ENCODE measurements at places on chromosomes 13 and 19.
A peak's percentile ranks its signal among the peaks of the same experiment; 100 is the strongest.

GRCh38 chr13:46288570-46289259 is 77.0 kb downstream of the LRRC63 start:
- no peak for DNase-seq

DNA sequence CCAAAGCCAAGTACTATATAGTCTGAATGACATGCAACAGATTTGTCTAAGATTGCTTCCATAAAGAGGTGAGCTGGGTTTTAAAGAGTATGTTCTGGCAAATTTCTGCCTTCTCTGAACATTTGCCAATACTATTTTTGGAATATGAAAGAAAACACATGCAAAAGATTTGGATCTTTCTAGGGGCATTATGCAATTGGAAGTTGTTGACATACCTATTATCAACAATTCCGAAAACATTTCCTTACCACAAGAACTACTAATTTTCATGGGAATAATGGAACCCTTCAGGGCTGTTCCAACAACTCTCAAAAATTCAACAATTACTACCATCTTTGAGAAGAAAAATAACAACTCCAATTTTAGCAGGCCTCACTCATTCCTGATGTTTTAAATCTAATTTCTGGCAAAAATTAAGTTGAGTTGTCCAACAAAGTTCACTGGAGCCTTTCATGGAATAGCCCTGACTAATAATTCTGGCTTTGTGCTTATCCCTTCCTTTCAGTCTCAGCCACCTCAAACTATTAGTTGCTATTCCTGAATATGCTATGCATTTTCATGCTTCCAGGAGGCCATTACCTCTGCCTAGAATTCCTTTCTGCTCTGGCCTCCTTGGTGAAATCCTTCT is 250.0 kb downstream of the RGCC start:
- DNase-seq, result no peak

- no peak for DNase-seq
Observed at GRCh38 chr13:39051157-39051556, 12.9 kb downstream of the NHLRC3 start.

- DNase-seq, result no peak
Observed at GRCh38 chr19:33460221-33460908, 61.2 kb downstream of the PEPD start.

DNA sequence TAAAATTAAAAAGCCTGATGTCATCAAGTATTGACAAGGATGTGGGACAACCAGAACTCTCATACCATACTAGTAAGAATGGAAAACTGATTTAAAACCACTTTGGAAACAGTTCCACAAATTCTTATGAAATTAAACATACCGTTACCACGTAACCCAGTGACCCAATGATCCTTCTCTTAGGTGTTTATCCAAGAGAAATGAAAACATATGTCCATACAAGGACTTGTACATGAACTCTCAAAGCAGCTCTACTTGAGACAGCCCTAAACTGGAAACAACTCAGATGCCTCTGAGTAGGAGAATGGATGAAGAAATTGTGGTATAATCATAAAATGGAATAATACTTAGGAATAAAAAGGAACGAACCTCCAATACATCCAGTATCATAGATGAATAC is 27.6 kb downstream of the SLC6A16 start:
- no peak for DNase-seq

GRCh38 chr13:45949161-45949560 is 97.6 kb upstream of the SIAH3 start:
- no peak for DNase-seq

DNA sequence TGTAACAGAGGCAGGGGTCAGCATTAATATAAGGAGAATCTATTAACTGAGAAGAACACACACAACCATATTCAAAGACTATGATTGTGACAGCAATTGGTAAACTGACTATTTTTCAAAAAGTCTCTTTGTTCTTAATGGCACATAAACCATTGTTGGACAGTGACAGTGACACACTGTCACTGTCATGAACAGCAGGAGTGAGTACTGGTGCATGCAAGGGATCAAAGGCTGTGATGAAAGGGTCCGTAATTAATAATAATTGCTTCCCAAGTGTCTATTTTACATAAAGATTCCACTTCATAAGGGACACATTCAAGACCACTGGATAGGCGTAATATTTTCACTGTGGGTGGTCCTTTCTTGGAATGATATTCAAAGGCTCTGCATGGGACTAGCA is 50.7 kb downstream of the LHFPL6 start:
- no peak for DNase-seq

- DNase-seq, result no peak
Observed at GRCh38 chr19:43469160-43469480, 3.7 kb upstream of the LYPD3 start.

DNA sequence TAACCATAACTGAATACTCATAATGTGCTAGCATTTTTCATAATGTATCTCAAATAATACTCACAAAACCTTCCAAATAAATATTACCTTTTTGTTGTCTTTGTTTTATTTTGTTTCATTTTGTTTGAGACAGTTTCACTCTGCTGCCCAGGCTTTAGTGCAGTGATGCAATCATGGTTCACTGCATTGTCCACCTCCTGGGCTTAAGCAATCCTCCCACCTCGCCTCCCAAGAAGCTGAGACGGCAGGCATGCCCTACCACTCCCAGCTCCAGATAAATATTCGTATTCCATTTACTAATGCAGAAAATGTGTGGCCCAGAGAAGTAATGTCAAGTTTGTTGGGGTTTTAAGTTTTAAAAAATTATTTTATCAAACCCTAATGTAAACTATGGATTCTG is 739.1 kb downstream of the GPC5 start:
- DNase-seq, result no peak

DNA sequence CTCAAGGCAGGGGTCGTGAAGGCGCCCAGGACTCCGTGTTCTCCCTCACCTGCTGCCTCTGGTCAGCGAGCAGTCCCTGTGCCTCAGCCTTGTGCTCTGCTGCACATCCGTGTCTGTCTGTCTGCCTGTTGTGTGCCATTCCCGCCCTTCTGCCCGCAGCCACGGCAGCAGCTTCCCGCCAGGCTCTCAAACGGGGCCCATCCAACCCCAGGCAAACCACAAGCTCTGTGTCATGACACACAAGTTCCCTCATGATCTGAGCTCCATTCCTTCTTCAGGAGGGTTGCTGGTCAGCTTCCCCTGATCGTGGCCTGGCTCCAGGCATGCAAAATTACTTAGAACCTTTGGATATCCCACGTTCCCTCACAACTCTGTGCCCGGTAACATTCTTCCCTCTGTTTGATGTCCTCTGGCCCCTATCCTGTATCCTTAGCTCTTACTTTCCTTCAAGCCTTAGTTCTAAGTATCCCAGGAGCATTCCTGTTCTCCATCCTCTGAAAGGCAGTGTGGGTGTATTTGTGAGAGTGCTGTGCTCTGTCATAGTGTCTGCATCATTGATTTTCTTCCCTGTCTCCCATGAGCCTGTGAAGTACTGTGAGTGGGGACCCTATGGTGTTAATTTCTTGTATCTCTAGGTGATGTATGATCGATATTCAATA is 3.2 kb downstream of the GPR183 start:
- DNase-seq, result no peak

- peak; percentile 44 for DNase-seq
Observed at GRCh38 chr19:35153701-35154524, 622 bp upstream of the FXYD5 start.

DNA sequence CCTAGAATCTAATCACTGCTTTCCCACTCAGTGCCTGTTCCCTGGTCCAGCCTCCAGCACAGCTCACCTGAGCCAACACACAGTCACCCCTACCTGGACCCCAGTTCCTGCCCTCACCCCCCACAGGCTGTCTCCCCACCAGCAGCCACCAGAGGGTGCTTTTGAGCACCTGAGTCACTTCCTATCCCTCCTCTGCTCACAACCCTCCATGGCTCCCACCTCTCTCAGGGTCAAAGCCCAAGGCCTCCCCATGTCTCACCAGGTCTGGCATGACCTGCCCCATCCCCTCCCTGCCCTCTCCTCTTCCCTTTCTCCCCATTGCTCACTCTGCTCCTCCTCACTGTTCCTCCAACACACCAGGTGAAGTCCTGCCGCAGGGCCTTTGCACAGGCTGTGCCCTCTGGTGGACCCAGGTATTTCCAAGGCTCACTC is 7.1 kb upstream of the DPP9 start:
- peak; percentile 54 for DNase-seq

GRCh38 chr13:60265566-60265965 is 101.8 kb upstream of the DIAPH3 start:
- no peak for DNase-seq
